ENCODE measurements at places on chromosomes 11 and 22.

GRCh38 chr11:95720195-95720594, 69.4 kb downstream of the FAM76B start:
- no peak for DNase-seq

- DNase-seq: no peak
Observed at GRCh38 chr11:130029137-130029536, 26.5 kb upstream of the PRDM10 start.

DNA sequence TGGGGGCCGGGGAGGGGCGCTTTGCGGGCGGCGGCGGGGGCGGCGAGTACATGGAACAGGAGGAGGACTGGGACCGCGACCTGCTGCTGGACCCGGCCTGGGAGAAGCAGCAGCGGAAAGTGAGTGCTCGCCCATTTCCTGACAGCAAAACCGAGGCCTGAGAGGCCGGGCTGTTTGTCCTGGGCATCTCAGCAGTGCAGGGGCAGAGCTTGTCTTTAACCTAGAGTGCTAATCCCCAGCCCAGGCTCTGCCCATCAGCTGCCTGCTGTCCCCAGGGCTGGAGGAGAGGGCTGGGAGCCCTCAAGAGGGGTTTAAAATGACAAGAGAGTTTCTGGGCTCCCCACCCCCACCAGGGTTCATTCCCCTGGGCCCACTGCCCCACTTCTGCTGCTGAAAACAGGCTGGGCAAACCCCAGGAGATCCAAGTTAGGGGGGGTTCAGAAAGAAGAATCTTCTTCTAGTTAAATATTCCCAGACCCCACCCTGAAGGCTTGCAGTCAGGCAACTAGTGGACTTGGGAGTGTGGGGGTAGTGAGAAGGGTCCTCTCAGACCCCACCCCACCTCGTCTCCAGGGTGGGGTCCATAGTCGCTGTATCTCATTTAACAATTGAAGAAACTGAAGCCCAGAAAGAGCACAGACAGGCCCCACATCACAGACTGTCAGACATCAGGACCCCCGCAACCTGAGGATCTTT, 411 bp downstream of the ACTN3 start:
- DNase-seq: no peak

DNA sequence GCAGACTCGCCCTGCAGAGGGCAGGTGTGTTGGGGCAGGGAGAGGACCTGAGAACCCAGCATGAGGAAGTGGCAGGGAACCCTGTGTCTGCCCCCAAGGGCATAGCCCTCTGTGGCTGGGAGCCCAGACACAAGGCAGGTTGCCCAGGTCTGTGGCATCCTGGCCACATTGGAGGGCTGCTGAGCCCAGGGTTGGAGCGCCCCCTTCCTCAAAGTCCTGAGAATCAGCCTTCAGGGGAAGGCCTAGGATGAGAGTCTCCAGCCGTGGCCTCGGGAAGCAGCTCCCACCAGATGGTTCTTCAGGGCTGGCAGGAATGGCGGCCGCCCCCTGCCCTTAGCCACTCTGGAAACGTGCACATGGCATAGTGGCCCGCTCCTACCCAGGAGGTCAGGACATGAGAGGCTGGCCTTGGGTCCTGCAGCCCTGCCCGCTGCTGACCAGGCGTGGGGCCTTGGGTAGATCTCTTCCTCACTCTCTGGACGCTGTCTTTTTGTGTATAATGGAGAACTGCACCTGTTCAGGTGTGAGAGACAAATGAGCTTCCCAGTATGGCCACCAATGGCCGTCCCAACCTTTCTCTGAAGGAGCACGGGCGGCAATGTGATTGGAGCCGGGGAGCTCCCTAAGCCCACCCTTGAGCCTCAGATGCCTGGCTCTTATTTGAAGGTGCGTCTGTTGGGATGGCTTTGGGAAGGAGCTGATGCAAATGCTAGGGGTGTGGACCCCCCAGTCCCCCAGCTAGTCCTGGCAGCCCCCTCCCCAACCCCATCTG, 4.6 kb upstream of the CDC42BPG start:
- DNase-seq: no peak

DNA sequence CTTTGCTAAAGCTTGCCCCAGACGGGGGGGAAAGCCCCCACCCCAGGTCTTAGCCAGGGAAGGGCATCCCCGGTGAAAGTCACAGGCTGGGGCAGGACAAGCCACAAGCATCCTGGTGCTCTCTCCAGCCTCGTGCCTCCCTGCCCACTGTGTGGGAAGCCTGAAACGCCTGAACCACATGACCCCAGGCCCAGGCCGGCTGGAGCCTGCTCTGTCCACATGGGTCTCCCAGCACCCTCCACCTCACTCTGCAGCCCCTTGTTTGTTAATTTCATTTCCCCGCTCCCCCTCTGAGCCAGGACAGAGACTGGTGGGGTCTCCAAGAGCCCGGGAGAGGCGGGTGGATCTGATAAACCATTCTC, 58.3 kb upstream of the TCF20 start:
- no peak for DNase-seq

DNA sequence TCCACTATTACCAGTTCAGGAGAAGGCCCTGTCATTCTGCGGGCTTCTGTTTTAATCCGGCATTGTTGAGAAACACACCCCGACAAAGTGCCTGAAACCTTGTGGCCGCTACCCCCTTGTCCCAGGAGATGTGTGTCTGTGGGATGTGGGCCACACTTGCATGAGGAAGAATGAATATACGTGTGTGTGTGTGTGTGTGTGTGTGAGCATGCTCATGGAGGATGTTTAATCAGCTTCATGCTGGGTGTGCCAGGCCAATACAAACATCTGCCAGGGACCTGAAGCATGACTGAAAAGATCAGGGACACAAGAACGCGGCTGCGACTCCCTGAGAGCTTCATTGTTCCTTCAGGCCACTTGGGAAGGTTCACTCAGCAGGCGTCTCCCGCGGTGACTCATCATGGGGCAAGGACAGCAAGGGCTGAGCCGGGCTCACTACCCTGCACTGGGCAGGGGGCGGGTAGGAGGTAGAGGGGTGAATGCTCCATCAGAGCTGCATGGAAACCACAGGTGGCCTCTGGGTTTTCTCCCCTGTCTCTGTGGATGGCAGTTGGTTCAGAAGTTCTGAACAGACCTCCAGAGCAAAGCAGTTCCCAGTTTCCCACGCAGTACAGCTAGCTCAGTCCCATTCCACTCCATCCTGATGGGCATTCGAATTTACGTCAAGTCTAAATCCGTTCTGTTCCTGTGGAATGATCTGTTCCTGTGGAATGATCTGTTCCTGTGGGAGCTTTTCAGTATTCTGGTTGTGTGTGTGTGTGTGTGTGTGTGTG, 7.0 kb upstream of the MALAT1 start:
- no peak for DNase-seq
